ENCODE measurements at places on chromosomes 6 and 20.

DNA sequence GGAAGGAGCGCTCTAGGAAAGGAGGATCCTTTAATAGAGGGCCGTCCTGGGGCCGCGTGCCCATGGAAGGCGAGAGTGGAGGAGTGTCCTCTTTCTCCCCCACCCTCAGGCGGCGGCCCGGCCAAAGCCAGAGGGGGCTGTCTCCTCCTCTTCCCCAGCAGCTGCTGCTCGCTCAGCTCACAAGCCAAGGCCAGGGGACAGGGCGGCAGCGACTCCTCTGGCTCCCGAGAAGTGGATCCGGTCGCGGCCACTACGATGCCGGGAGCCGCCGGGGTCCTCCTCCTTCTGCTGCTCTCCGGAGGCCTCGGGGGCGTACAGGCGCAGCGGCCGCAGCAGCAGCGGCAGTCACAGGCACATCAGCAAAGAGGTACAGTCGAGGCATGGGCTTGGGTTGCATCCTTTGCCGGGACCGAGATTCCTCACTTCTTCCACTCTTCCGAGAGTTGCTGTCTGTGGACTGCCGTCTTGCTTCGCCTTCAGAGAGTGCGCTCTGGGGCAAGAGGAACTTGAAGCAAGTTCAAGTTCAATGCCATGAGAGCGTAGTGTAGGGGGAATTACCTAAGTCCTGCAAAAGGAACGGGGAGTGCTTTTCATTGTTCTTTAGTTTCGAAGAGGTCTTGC is at the start of gene LAMA2:
LAMA2 (plus strand) TSS at position 148 of the 621 bp plus-strand sequence; CDS start at position 256, 108 bp downstream.
- DNase-seq = no peak

GRCh38 chr6:45654673-45655072 is 276.9 kb upstream of the SUPT3H start:
- no peak for DNase-seq

GRCh38 chr6:41647061-41647511 is 8.8 kb downstream of the MDFI start:
- DNase-seq = no peak

- DNase-seq = peak; percentile 35
Measured at GRCh38 chr6:44674226-44675155, 287.0 kb downstream of the CDC5L start.

GRCh38 chr6:156026486-156027247 is 571.0 kb upstream of the NOX3 start:
- no peak for DNase-seq

GRCh38 chr20:58458342-58459057 is 56.7 kb downstream of the APCDD1L start:
- DNase-seq = no peak

GRCh38 chr6:170445487-170445886 is 107.6 kb downstream of the PSMB1 start:
- DNase-seq = no peak

DNA sequence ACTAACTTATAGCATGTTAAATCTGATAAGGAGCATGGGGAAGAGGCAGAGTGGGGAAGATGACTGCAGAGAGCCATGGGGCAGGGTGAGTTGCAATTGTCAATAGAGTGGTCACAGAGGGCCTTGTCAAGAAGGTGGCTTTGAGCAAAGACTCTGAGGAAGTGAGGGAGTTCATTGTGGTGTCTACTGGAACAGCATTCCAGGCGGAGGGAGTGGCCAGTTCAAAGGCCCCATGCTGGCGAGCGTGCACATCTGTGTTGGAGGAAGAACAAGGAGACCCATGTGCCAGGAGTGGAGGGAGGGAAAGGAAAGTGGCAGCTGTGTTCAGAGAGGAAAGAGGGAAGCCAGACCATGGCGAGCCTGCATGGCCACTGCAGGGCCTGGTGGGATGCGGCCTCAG is 15.8 kb upstream of the GPR6 start:
- DNase-seq = peak; percentile 34

- DNase-seq = no peak
Measured at GRCh38 chr6:110529355-110529754, 52.9 kb upstream of the SLC22A16 start.

DNA sequence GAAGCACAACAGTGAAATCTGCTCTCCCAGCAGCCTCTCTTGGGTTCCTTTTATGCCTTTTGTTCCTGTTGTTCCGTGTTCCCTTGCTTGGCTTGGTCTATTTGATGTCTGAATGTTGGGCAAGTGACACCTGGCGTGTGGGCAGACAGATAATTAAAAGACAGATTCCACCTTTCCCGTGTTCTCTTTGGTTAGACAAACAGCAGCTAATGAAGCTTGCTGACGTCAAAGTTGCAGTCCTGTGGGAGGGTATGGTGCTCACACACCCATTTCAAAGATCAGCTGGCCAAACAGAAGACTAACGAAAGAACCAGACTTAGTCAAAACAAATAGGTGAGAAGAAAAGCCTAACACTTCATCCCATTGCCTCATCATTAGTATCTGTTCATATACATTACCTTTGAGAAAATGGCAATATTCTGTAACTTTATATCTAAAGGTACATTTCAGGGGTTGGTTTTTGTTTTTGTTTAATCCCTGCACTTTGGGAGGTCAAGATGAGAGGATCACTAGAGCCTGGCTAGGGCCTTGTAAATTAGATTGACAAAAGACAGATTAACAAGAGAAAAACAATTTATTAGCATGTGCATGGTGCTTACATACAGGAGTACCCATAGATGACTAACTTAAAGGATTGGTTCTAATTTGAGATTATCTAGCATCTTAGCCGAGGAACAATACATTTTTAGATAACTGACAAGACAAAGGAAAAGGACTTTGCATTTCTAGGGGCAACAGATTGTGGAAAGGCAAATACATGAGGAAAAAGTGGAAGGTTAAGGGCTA is 48.9 kb upstream of the TNFRSF21 start:
- no peak for DNase-seq

DNA sequence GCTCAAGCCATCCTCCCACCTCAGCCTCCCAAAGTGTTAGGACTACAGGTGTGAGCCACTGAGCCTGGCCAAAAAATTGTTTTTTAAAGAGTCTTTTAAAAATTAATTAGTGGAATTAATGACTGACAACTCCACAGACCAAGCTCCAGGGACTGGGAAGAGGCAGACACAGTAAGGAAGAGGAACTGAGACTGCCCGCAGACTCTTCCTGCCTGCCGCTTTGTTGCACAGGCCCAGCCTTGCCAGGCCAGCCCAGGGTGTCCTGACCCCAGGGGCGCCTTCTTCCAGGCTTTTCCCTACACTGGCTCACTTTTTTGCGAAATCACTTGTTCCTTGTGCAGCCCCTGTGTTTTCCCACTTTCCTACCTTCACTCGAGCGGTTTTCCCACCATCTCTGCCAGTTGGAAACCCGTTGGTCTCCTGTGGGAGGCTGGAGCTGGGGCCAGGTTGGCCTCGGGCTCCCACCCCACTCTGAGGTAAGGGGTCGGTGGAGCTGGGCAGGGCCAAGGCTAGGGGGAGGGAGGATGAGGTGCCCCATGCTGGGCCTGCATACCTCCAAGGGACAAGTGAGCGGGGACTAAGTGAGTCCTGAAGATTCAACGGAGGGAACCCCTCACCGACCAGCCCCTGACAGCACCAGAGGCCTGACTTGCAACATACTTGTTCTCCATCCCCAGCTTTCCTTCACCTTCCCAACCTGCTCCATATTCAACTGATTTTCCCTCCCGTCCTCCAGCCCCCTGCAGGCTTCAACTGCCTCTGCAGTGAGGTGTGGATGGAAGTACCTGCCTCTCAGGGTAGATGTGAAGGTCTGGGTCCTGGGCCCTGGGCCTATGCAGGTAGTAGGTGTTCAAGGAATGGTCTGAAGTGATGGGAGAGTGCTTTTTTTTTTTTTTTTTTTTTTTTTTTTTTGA is 23.5 kb upstream of the SMIM29 start:
- no peak for DNase-seq

DNA sequence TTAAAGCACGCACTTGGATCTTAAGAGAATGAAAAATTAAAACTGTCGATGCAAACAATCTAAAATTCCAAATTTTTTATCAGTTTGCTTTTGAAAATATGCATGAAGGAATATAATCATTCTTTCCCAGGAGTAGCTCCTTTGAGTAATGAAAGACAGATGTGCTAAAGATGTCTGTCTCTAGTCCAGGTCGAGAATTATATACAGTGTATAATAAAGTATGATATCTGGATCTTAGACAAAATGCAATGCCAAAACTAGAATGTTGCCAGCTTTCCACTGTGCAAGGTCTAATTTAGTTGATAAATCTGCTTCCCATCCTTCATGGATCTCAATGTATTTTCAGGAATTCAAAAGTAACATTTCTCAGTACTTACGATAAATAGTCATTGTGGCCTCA is 65.1 kb upstream of the ADGRG6 start:
- no peak for DNase-seq

DNA sequence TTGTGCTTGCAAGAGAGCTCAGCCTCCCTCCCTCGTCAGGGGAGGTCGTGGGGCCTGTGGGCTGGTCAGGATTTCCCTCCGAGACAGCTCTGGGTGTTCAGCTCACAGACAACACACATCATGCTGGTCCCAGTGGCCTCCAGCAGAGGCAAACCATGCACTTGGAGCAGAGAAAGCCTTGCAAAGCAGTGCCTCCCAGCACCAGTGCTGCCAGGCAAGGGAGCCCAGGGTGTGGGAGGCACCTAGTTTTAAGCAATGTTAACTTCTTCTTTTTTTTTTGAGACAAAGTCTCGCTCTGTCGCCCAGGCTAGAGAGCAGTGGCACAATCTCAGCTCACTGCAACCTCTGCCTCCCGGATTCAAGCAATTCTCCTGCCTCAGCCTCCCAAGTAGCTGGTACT is 34.0 kb upstream of the INSM1 start:
- DNase-seq = no peak

GRCh38 chr6:7051780-7052442 is 55.9 kb upstream of the RREB1 start:
- DNase-seq = peak; percentile 45

GRCh38 chr6:25136854-25137253 is 142.3 kb upstream of the CARMIL1 start:
- no peak for DNase-seq

DNA sequence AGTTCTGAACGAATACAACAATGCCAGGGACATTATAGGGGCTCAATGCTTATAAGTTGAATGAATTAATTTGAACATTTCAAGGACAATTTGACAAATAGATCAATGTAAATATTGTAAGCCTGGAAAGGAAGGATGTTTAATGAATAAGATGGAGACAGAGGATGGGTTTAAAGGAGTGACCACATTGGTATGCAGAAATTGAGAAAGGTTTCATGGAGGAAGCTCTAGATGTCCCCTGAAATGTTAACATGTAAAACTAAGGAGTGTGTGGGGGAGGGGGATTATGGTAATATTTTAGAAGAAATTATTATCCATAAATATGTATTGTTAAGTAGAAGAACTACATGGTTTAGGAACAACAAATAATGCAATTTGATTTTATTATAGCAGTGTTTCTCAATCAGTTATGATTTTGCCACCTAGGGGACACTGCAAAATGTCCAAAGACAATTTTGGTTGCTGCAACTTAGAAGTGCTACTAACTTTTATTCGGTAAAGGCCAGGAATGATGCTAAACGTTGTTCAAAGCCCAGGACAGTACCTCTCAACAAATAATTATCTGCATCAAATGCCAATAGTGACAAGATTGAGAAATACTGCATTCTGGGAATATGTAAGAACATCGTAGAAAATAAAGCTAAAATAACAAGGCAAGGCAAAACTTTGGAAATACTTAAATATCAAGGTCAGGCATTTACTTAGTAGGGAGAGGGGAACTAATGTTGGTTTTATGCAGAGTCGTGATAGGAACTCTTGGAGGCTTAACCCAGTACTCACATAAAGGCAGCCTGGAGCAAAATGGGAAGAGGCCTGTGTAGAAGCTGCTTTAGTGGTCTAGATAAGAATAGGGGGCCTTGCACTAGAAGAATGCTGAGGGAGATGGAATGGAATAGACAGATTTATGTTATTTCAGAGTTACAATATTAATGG is 686.9 kb upstream of the CITED2 start:
- DNase-seq = no peak

DNA sequence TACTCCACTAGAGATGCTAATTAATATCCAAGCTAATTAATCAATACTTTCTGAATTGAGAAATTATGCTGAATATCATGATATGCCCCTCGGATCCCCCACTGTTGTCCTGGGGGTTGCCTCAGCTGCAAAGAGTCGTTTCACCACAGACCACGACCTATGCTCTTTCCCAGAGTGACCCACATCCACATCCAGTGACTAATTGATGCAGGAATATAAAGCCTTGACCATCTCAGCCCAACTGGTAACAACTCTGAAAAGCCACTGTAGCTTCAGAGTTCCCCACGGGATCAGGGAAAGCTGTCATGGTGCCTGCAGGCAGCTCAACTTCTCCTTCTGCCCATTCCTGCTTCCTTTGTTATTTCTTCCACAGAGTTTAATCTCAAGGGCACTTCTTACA is 116.9 kb downstream of the RWDD2A start:
- DNase-seq = no peak

DNA sequence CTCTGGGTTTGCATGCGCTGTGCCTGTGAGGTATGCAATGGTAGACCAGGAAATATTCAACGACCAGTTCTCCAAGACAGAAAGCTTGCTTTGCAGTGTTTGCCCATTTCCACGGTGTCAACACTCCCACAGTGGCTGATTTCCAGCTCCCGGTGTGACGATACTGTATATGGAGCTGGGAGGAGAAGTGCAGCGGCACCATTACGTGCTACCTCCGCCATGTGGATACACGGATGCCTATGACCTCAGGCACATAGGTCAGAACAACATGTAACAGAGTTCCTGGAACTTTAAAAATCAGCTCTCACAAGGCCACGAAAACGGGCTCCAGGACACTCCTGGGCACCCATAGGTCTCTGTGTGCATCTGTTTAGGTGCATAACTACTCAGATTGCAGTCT is 51.1 kb downstream of the NFATC2 start:
- DNase-seq = no peak

DNA sequence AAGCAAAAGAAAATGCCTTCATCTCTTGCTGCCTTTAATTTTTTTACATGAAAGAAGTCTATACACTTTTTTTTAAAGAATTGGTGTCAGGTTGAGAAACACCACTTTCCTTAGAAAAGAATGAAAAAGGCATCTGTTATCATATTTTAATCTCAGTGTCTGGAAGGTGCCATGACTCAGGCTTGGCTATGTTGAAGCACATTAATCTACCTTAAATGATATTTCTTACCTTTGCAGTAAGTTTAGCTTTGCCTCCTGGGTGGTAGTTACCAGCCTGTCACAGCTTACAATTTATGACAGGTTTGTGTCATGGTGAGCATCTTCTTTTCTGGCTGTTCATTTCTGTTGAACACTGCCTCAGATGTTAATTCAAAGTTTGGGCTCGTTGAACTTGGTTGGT is 95.3 kb downstream of the RTN4IP1 start:
- DNase-seq = no peak

- peak; percentile 72 for DNase-seq
Measured at GRCh38 chr6:43129434-43130194, 41.5 kb upstream of the SRF start.

- no peak for DNase-seq
Measured at GRCh38 chr20:62020935-62021701, 44.6 kb downstream of the TAF4 start.

DNA sequence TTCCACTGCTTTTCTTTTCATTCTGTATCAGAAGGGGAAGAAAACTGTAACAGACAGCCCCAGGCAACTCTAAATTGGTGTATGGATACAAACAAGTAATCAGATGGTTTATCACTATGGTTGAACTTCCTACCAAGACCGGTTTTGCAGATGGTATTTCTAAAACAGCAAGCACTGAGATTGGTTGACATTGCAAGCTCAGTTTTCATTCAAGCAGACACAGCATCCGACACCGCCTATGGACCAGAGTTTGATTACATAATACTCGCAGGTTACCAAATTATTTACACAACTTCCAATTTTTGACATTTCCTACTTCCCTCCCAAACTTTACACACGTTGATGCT is 209.9 kb downstream of the ALDH8A1 start:
- no peak for DNase-seq

Data from Calu3 (cell line).